ENCODE measurements at places on chromosomes 16 and 17. TPM values are rescaled to one million over a fixed set of nuclear protein-coding genes. Genes with fewer than 3 reads are reported as not detected.
A peak's percentile ranks its signal among the peaks of the same experiment; 100 is the strongest.

The CCL15 gene
- 37.7 TPM for total RNA-seq

GRCh38 chr16:53611179-53611696 is 92.4 kb downstream of the RPGRIP1L start:
- DNase-seq = no peak

- DNase-seq = no peak
Measured at GRCh38 chr16:84662471-84662870, 14.2 kb downstream of the KLHL36 start.

DNA sequence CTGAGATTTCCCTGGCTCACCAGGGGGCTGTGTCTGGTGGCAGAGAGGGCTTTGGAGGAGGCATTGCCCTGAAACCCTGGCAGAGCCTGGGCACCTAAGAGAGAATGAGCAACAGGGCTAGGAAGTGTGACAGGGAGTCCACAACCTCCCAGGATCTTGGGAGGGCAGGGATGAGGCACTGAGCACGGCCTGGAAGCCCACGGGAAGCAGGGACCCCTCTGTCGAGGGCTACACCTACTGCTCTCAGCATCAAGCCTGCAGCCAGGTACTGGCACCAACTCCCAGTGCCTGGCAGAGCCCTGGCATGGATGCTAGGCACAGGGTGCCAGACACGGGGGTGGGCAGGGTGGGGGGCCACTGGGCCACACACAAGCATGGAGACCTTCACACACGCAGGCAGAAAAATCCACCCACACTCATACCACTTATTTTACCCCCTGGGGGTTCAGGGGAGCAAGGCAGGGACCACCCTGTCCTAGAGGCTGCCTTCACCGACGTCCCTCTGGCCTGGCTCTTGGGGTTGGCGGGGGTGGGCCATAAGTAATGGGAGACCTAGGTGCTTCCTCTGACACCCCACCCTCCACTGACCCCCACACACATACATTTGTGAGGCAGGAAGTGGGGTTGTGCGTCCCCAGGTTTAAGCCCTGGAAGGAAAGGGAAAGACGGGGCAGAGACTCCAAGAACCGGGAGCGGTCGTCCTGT is 970 bp upstream of the HSD11B2 start:
- DNase-seq = no peak

DNA sequence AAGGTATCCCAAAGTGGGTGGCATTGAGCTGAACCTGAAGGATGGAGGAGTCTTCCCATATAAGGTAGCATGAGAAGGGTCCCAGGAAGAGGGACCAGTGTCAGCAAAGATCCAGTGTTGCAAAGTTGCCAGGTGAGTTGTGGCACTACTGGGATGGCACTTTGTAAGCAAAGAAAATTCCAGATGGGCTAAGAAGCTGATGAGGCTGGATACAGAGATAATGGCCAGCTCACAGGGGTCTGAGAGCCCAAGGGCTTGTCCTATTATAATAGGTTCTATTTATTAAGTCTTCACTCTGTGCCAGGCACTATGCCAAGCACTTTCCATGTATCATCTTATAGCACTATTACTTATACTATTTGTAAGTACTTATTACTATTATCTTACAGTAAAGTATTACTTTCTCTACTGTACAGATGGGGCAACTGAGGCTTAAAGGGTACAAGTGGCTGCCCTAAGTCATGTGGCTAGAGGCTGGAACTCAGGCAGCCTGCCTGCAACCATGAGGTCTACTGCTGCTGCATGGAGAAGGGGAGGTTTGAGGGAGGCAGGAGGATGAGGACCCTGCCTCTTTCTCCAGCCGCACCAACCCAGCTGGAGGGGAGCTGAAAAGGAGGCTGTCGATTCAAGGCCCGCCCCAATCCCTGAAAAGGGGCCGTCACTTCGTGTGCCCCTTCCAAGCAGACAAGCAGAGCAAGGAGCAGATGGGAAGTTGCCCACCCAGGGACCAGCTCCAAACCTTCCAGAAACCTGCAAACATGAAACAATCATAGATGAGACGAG is 86.5 kb downstream of the C16orf78 start:
- DNase-seq = peak; percentile 20

- no peak for DNase-seq
Measured at GRCh38 chr16:11024333-11025053, 80.1 kb downstream of the CLEC16A start.
